Activated naive CD8-positive, alpha-beta T cell treated with anti-CD3 and anti-CD28 coated beads, Interleukin-2, amount 10 ng/mL, durations not matched to agents 7 days and 5 days (primary cell): ENCODE measurements at places on chromosomes 2 and 18. TPM values are rescaled to one million over a fixed set of nuclear protein-coding genes. Genes with fewer than 3 reads are reported as not detected.

GRCh38 chr2:143139835-143140393 lies 10.7 kb downstream of the ARHGAP15 start:
- no peak for DNase-seq

Gene ARHGEF33
- total RNA-seq: 0.62 TPM

DNA sequence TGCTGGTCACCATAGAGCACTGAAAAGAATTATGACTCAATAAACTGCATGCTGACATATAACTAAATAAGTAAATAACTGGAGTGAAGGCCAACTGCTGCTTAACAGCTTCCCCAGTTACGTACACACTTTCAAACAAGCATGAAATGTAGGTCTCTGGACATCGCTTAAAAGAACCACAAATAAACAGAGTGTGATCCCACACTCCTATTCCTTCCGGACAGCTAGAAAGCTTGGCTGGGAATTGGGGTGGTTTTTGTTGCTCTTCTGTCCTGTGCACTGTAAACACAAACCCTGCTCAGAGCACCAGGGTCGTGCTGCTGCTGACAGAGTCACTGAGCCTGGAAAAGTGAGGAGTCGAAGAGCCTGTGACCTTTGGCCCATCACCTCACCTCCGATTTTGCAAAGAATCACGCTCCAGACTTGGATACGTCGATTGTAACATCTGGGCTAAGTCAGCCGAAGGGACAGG lies 162.7 kb upstream of the NT5C1B start:
- DNase-seq: no peak

- DNase-seq: no peak
These were observed 108.7 kb downstream of the TRIM43 start for GRCh38 chr2:95700519-95700918.

Gene KCNG2
- total RNA-seq: not detected

Gene SLC4A5
- 6.6 TPM for total RNA-seq

GRCh38 chr2:12495247-12495868 lies 221.4 kb upstream of the TRIB2 start:
- DNase-seq: no peak

DNA sequence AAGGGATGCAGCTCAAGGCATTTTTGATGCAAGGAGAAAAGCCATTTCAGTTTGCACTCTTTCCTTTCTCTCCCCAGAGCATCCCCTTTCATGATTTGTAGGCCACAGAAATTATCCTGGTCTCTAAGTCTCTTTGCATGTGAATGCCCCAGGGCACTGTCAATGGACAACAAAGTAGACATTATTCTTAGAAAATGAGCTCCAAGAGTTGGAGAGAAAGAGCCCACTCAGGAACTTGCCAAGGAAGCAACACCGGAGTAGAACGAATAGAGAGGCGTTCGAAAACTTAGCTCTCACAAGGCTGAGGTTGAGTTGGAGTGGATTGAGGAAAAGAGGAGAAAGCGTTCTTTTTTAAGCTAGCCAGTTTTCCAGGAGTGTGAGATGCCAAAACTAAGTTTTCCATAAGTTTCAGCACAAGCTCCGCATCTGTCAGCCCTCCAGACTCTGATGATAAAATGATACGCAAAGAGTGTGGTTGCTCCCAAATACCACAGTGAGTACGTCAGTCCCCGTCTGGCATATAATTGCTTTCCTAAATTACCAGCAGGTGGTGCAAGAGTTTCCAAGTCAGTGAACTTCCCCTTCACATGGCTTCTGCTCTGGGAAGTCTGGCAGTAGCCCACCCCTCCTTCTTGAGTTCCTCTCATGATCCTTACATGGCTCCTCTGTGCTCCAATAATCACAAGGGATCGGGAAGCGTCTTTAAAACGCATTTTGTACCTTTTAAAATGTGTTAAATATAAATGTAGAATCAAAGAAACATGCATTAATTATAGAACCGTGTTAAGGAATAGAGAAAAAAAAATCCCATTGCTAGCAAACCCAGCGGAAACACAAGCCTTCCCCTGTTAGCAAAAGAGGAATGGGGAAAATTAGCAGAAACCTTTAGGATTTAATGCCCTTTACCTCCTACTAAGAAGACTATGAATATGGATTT lies 1060.6 kb upstream of the FANCL start:
- no peak for DNase-seq

Gene CD302
- total RNA-seq: 0.47 TPM

DNA sequence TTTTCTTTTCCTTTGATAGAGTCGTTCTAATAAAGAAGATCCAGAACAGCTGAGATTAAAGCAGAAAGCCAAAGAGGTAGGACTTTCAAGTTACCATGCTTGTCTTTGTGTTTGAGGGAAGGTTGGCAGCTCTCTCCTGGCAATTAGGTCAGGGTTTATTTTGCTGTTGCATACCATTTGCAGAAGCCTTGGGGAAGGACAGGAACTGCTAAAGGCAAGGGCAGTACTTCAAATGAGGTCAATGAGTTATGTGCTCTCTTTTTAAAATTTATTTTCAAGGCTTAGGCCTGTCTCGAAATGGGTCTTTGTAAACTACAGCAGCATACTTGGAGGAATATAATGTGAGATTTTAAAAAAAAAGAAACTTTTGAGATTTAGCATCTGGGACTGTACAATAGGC lies 108.9 kb downstream of the TAF4B start:
- no peak for DNase-seq

Gene PRKAG3
- total RNA-seq: not detected

GRCh38 chr18:3016585-3017297 lies 3.8 kb upstream of the LPIN2 start:
- DNase-seq: no peak

DNA sequence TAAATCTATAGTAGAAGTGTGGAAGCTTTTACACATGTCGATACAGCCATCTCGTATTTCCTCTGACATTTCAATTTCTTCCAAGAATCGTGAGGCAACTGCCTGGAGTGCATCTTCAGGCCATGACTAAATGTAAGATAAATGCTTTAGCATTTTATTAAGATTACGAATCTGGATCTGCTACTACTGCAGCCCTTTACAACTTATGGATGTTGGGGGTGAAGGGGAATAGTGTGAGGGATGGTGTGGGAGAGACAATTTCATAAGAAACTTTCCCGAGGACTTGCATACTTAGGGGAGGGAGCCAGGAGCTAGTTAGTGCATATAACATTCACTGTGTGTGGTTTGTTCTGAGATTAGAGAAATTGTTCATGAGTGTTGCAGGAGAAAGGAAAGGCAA lies 204.8 kb downstream of the SLC39A10 start:
- no peak for DNase-seq

GRCh38 chr2:275466-275865 lies 10.7 kb downstream of the ACP1 start:
- no peak for DNase-seq

Gene POMC
- total RNA-seq: 6.4 TPM

- no peak for DNase-seq
These were observed 15.2 kb downstream of the RAMP1 start for GRCh38 chr2:237874585-237875161.

DNA sequence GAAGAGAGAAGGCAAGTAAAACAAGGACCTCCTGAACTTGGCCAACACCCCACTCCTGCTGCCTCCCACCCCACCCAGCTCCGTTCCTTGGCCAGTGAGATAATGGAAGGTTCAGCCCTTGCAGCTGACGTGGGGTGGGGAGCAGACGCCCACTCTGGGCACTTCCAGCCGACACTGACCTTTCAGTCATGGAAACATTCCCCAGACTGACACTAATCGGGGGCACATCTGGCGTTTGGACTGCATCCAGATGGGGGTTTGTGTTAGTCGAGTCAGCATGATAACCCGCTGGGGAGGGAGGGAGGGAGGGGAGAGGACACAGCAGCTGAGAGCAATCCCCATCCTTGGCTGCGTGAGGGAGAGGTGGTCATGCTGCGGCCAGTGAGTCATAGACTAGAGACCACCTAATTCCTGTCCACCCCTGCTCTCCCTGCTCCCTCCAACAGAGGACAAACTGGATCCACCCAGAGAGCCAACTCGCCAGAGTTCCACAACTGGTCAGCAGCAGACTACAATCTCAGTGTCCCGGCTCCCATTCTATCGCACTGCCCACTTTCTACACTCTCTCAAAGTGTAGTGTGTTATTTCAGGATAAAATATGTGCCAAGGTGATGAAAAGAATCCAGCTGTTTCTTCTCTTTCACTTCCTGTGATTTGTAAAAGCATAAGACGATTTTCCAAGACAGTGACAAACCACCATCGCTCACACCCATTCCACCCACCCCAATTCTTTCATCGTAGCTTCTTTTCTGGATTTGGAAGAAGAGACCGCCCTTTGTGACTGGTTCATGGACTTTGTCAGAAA lies 115.4 kb upstream of the PKDCC start:
- DNase-seq: no peak

Gene MDH1B
- 0.44 TPM for total RNA-seq

- no peak for DNase-seq
These were observed 48.3 kb downstream of the SLC66A2 start for GRCh38 chr18:79903071-79903635.

Gene ANKRD23
- total RNA-seq: 17.8 TPM

GRCh38 chr2:232666051-232666805 lies 30.9 kb upstream of the GIGYF2 start:
- DNase-seq: no peak

DNA sequence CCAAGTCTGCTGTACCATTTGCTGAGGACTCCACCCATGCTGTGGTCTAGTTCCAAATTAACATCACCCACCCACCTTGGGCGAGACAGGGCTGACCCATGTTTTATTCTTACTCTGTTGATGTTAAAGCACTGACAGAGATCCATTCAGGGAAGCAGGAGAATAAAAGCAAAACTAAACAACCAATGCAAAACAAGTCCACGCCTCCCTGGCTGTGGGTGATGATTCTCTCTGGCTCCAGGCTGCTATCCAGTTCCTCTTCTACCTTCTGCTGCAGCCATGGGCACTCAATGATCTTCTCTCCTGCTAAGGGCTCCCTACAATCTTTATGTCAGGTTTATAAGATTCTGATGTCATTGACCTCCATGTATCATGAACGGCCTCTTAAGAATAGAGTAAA lies 786.6 kb upstream of the ID2 start:
- no peak for DNase-seq

Gene PDK1
- total RNA-seq: 42.8 TPM

- DNase-seq: peak; percentile 90
These were observed 598 bp upstream of the WBP1 start for GRCh38 chr2:74457549-74458131.

Gene GKN2
- total RNA-seq: not detected

DNA sequence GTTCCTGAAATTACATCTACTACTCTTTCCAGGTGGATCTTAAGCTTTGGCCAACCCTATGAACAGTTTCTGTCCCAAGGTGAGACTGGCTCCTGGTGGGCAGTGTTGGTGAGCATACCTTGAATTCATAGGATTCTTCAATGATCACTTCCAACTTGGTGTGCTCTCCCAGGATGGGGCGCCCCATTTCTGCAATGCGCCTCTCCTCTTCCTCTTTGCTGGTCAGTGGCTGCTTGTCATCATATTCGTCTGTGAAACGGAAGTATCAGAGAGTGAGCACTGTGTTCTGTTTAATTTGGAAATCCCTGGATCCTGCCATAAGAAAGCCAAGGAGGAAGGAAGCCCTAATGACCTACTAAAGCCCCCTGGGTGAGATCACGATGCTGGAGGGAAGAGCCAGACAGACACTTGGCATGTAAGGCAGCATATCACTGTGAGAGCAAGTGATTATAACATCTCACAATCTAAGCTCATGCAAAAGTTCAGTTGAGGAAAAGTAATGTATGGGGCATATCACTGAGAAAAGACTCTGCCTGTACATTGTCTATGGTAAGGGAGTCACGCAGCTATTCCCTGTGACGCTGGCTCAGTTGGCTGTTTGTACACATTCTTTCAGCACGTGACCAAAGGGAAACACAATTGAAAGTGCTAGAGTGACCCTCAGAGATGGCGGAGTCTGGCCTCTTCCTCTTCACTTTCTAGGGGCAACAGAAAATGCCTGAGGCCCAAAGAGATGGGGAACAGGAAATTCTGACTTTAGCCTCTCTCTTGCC lies 287.0 kb downstream of the SLC8A1 start:
- DNase-seq: no peak

GRCh38 chr2:75800456-75800855 lies 89.7 kb upstream of the GCFC2 start:
- DNase-seq: no peak

Gene CNTNAP5
- not detected for total RNA-seq

Gene OTOS
- total RNA-seq: not detected

DNA sequence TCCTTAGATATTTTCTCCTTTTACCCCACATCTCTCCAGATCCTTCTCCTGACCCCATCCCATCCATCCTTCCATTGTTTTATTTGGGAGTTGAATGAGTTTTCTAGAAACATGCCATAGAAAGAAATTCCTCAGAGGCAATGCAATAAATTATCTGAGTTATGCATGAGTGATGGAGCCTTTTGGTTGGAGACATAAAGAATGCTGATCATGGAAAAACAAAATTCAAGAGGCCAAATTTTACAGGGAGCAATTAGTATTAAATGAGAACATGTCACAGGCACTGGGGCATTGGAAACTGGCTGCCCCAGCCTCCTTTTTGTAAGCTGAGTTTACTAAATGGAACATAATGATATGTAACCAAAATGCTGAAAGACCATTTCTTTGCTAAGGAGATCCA lies 74.2 kb upstream of the LCLAT1 start:
- no peak for DNase-seq

GRCh38 chr2:232480201-232481190 lies 7.1 kb downstream of the ECEL1 start:
- peak; percentile 18 for DNase-seq

DNA sequence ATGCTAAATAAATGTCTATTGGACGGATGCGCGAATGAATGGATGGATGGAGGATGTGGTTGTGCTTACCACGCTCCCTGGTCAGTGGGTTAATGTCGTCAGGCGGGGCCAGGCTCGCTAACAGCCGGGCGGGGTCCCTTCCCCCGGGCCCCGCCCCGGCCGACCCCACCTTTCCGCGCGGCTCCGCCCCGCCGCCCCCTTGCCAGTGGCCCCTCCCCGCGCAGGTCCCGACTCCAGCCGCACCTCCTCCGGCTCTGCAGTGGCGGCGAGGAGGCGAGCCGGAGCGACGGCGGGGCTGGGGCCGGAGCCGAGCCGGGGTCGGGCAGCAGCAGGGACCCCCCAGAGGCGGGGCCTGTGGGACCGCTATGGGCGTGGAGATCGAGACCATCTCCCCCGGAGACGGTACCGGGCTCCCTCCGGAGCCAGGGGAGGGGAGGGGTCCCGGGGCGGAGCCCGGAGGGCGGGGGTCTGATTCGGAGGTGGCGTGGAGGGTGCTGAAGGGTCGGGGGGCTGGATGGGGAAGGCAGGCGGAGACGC lies at the start of gene FKBP1B:
FKBP1B (plus strand) TSS at position 257 of the 537 bp plus-strand sequence; CDS start at position 366, 109 bp downstream.
- peak; percentile 79 for DNase-seq

DNA sequence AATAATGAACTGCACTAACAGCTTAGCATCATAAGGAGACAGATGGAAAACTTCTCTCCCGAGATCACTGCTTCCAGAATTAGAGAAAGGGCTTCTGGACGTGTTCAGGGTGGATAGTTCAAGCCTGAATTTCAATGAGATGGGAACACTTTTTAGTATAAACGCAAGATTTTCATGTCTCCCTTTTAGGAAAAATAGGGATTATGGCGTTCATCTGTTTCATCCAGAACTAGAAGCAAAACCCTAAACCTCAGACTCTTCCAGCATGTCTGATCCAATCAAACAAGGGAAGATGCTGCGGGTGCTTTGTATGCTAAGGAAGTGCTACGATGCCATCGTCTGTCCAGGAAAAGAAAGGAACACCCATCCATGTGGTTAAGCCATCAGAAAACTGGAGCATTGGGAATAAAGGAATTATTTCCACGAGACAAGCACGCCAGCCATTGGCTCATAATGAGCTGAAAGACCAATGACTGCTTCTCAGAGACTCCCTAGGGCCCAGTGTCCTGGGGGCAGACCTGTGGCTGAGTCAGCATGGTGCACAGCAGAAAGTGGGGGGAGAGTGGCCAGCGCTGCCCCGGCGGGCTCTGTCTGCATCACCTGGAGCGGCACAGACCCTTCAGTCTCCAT lies 65.9 kb upstream of the AFF3 start:
- DNase-seq: no peak

Gene ABCG5
- not detected for total RNA-seq

- DNase-seq: no peak
These were observed 51.2 kb downstream of the INHBB start for GRCh38 chr2:120396861-120397811.
